ENCODE measurements at places on chromosomes 13 and 19. TPM values are rescaled to one million over a fixed set of nuclear protein-coding genes. Genes with fewer than 3 reads are reported as not detected.

The KLF1 gene
- not detected for total RNA-seq

The PPP1R37 gene
- total RNA-seq, result 33.2 TPM

The CGB7 gene
- total RNA-seq, result 0.37 TPM

The ZNF540 gene
- total RNA-seq, result 0.19 TPM

The PLK5 gene
- not detected for total RNA-seq

The LIG1 gene
- 62.6 TPM for total RNA-seq

The PALM3 gene
- 1.7 TPM for total RNA-seq

The CPT1C gene
- 12.2 TPM for total RNA-seq

The ZNF208 gene
- total RNA-seq, result not detected

The TNFSF13B gene
- 0.03 TPM for total RNA-seq

The FUT1 gene
- total RNA-seq, result 0.06 TPM

The KIR3DL1 gene
- total RNA-seq, result not detected

The ZNF763 gene
- total RNA-seq, result not detected

The CDC34 gene
- 103 TPM for total RNA-seq

The GZMM gene
- total RNA-seq, result 0.23 TPM

The NMRK2 gene
- total RNA-seq, result not detected

The DIRAS1 gene
- total RNA-seq, result 4.3 TPM

The KLC3 gene
- 0.74 TPM for total RNA-seq
